ENCODE measurements at places on chromosomes 5 and 9.

DNA sequence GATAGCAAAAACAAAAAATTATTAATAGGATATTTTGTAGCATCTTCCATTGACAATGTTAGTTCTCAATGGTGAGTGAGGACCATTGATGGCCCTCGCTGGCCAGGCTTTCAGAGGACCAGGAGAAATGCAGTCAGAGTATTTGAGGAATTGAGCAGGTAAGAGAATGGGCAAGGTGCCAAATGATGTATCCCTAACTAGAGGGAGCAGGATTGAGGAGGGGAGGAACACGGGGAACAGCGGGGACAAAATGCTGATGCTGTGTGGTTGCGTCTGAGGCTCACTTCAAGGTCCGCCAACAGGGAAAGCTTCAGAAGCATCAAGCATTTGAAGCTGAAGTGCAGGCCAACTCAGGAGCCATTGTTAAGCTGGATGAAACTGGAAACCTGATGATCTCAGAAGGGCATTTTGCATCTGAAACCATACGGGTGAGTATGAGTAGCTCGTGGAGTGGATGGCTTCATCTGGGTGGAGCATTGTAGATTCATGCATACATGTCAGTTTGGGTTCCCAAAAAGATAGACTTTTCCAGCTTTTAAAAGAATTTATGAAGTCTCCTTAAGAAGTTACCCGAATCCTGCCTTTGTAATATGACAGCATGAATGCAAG lies 16.2 kb downstream of the SPTAN1 start:
- no peak for DNase-seq

GRCh38 chr5:140297283-140297682 lies 5.6 kb downstream of the PFDN1 start:
- DNase-seq, result no peak

DNA sequence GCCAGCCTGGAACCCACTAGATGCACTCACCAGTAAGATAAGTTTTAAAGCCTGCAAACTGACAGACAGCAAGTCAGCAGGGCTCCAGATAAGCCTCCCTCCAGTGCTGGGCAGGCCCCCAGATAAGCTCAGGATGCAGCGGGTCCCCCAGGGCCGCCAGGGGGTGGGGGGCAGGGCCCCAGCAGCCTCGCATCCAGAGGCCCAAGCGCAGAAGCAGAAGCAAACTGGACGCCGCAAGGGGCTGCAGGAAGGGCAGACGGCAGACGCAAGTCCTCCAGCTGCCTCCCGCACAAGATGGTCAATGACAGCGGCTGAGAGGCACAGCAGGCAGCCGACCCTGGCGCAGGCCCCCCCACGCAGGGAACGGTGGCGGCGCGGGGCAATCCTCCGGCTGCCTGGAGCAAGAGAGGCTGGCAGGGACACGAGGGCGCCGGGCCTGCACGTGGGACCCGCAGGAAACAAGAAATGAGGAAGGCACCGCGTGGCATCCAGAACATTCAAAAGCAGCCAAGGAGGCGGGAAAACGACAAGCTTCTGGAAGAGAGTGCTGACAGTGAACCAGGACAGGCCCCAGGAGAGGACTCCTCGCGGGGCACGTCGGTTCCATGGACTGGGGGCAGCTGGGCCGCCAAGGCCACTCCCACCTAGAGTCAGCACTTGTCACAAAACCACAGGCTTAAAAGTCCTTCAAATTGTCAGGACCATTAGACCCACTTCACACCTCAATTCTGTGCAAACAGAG lies 49.8 kb downstream of the ROR2 start:
- DNase-seq, result no peak

GRCh38 chr5:24737163-24737562 lies 92.4 kb upstream of the CDH10 start:
- DNase-seq, result no peak

- DNase-seq, result no peak
Observed at GRCh38 chr5:178248750-178249149, 16.1 kb upstream of the PHYKPL start.

DNA sequence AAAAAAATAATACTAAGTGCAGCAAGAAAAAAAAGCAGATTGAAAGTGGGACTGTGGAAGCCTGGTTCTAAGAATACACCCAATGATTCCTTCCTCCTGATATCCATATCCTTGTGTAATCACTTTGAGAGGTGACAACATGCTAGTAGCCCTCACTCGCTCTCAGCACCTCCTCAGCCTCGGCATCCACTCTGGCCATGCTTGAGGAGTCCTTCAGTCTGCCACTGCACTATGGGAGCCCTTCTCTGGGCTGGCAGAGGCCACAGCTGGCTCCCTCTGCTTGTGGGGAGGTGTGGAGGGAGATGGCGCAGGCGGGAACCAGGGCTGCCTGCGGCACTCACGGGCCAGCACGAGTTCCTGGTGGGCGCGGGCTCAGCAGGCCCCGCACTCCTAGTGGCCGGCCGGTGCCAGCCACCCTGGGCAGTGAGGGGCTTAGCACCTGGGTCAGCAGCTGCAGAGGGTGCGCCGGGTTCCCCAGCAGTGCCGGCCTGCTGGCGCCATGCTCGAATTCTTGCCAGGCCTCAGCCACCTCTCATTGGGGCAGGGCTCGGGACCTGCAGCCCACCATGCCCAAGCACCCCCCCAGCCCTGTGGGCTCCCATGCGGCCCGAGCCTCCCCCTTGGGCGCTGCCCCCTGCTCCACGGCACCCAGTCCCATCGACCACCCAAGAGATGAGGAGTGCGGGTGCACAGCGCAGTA lies 24.5 kb upstream of the SELENOP start:
- no peak for DNase-seq

DNA sequence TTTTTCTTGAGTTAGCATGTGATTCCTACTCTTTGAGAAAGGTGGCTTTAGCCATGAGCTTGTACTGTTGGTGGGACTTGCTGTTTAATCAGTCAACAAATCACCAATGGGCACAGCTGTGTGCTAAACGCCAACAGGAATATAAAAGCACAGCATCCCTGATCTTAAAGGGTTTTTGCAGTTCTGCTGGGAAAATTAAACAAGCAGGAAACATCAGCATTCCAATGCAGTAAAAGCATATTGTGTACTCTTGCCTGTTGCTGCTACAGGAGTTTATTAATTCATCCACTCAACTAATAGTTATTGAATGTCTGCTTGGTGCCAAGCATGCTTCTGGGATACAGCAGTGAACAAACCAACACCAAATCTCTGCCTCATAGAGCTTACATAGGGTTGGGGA lies 27.4 kb upstream of the F2RL1 start:
- no peak for DNase-seq

DNA sequence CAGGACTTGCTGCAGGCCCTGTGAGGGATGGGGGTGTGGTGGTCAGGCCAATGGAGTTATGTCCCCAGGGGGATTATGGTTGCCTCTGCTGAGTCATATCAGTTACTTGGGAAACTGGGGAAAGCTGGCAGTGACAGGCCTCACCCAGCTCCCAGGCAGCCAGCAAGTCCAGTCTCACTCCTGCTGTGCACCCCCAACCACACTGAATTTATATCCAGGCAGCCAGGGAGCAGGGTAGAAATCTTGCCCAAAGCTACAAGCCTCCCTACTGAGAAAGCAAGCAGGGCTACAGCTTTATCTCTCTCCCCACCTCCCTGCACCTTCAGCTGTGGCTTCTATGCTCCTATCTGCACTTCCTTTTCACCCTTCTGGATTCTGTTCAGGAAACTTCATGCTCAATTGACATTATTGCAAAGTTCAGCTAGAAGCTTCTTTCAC lies 2076.0 kb upstream of the CDH9 start:
- no peak for DNase-seq

GRCh38 chr9:73073337-73074175 lies 78.1 kb upstream of the ANXA1 start:
- DNase-seq, result no peak

Measured in AG04449 (cell line).